ENCODE measurements at places on chromosomes 6 and 20.

- no peak for DNase-seq
Observed at GRCh38 chr6:126050795-126051194, 64.5 kb downstream of the TRMT11 start.

GRCh38 chr6:124927806-124928205 is 34.4 kb upstream of the RNF217 start:
- DNase-seq = no peak

DNA sequence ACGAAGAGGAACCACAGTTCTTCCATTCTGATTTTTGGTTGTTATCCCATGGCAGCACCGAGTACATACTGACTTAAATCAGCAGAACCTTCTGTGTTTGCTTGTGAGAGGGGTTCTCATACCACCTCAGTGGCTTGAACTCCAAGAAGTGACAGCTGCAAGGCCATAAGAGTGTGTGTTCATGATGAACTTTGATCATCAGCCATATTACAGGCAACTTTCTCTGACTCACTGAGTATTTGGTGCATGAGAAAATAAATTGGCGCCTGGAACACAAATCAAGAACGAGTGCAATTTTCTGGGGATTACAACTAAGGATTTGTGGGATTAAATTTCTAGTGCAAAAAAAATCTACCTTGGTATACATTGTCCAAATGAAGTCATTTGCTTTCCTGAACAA is 68.9 kb downstream of the CYP39A1 start:
- no peak for DNase-seq

DNA sequence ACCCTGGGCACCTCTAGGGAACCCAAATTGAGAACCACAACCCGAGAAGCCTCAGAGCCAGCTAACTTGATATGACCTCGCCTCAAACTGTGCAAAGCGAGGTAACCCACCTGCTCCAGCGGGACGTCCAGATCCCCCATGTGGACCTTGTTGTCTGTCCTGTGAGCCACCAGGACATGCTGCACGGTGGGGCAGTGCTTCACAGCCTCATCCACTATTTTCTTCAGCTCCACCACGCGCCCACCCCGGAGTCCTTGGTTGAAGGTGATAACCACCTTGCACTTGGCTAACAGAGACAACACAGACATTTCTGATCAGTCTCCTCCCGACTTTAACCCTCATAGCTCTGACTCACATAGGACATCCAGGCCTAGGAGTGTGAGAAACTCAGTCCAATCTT is 30.8 kb upstream of the APMAP start:
- no peak for DNase-seq

DNA sequence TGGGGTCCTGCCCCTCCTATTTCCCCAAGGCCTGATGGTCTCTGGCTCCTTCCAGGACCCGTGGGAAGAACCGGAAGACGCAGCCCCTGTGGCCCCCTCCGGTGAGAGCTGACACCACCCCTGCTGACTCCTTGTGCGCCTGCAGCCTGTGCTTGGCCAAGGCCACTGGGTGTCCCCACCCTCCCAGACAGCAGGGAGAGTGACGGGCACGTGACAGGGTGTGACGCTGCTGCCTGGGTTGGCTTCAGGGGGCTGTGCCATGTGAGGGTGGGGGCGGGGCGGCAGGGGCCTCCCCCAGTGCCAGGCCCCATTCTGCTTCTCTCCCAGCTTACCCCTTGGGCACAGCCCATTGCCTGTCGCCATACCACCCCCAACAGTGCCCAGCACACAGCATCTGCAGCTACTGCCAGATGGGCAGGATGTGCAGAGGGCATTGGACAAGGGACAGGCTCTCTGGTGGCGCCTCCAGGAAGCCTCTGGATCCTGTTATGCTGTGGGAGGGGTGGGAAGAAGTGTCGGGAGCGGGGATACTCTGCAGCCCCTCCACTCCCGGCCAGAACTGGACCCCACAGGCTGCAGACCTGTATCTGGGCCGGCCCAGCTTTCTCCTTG is 2.9 kb downstream of the BIRC7 start:
- no peak for DNase-seq

- no peak for DNase-seq
Observed at GRCh38 chr6:135871878-135872277, 20.4 kb downstream of the PDE7B start.

DNA sequence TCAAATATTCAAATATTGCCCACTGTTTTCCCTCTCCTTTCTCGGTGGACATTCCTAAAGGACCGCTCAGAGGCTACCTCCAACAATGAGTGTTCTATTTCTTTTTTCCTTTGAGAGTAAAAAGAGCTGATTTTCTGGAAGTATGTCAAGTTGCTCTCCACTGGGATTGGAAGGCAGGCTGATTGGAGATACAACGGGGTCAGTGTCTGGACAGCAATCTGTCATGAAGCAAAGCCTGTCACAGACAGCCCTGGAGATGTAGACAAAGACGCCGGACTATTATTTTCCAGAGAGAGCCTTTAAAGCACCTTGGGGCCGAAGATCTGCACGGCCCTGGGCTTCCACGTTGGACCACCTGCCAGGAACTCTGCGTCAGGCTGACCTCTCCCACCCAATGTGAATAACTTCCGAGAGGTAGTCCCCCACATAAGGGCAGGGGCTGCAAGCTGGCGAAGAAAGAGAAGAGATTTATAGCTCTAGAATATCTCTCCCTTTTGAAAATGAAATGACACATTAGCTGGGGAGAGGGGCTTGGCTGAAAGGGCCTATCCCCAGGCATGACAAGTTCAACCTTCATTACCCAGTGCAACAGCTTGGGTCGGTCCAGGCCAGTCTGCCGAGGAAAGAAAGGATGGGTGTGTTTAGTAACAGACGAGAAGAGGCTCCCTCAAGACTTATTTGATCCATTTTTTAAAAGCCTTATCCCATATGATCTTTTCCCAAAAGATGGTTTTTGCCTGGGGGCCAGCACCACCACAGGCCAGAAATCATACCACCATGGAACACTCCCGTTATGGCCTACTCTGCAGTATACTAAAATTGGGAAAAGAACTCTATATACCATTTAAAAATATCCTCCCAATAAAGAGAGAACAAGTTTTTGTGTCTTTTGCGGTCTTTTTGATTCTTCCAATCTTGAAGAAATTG is 131.1 kb downstream of the OLIG3 start:
- no peak for DNase-seq

DNA sequence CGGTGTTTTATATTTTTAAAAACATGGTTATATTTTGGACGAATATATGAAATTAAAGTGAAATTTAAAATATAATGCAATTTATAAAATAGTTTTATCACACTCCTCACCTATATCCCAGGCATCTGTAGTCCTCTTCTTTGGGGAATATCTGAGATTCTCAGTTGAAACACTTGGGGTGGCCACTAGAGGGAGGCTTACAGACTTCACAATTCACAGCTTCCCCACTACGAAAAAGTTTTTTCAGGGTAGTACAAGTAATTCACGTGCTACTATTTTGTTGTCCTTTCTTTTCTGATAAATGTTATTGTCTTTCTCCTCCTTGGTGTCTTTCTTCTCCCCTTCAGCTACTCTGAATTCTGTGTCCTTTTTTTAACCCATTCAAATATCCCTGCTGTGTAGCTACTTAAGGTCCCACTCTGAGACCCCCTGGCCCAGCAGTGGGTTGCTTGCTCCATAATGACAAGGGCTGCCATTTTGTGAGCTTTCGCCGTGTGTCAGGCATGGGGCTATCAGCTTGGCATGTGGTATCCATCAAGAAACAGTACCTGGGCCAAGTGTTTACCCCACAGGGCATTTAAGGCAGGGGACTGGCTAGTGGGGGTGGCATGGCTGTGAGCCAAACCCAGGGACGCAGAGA is 43.6 kb upstream of the PHACTR3 start:
- no peak for DNase-seq

GRCh38 chr20:13158369-13158768 is 62.7 kb upstream of the ISM1 start:
- no peak for DNase-seq

DNA sequence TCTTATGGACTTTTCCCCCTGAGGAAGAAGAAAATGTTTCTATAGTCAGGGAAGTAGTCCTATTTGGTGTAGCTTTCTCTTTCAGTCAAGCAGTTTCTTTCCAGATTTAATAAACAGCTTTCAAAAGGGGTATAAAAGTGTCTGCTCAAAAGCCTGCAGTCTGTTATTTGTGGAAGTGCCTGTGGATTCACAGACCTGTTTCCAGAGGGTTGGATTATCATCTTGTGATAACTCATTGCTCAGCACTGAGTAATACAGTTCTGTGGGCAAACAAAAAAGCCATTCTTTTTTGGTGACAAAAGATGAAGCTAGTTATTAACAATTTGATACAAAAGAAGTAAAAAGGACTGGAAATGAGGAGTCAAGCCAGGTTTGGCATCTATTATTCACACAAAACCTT is 358.2 kb upstream of the ID4 start:
- no peak for DNase-seq

DNA sequence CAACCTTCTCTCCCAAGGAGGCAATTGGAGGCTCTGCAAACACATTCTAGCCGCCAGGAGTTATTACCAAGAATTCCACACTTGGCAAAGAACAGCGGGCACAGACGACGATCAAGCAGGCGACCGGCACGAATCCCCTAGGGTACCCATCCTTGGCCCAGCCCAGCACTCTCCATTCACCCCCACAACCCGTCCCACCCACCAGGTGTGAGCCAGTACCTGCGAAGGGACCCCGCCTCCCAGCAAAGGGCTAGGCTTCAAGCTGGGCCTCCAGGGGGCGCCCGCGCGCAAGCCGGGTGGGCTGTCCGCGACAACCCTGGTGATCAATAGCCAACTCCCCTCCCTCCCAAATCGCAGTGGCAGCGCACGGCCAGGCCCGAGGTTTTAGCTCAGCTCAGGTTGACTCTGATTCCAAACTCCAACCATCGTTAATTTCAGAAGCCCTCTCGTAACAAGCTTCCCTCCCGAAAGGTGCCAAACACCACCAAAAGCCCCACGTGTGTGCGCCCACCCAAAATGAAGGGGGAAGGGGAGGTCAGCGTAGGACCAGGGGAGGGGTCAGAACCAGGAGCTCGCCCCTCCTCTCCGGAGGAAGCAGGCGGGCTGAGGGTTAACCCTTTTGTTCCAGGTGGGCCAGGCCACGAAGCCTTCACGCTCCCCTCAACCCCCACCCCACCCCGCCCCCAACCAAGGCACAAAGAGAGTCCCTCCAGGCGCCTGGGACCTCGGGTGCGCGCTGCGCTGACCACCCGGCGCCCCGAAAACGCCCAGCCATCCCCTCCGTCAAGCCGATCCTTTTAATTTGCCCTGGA is 2.1 kb downstream of the SALL4 start:
- DNase-seq = no peak

DNA sequence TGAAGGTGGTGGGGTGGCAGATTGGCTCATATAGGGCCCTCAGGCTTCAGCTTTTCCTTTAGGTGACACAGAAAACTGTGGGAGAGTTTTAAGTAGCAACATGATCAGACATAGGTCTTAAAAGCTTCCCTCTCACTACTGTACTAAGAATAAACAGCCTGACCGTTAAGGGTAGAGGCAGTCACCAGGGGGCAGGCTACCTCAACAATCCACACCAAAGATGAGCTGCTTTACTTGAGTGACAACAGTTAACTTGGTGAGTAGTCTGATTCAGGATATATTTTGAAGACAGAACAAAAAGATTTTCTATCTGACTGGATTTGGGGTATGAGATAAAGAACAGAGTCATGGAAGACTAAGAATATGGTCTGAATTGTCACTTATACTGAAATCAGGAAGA is 193.1 kb upstream of the SHLD1 start:
- no peak for DNase-seq

DNA sequence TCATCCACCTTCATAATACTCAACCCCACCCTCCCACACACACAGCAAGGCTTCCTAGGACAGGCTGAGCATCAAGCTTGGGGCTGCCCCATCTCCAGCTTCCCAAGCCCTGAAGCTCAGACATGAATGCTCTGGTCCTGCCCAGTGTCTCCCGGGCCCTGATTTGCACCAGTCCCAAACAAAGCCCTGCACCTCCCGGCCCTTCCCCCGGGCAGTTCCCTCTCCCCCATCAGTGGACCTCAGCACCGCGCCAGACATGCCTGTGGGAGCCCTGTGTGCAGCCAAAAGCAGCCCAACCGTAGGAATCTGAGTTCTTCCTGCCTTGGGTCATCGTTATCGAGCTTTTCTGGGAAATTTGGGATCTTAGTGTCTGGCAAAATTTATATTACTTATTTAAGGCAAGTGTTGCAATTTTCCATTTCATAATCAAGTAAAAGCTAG is 63.5 kb downstream of the THBS2 start:
- DNase-seq = no peak

DNA sequence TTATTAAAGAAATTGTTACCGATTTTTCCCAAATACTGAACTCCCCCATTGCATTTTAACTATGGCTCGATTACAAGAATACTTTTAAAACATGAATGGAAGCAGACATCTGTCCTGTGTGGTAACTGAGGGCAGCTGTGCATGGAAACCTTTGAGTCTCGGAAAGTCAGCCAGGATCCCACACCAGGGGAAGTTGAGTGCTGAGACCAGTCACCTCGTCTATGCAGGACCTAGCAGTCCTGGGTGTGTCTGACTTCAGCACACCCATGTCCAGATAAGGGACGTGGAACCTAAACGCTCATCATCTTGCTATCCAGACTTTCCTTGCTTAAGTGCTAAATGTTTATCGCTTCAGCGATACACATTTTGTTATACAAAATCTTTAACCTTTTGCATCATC is 6.1 kb downstream of the RIN2 start:
- DNase-seq = no peak
